NCI-H2081 treated with DMSO at 0.1 percent for 48 hours (cell line): ENCODE measurements at places on chromosomes 13 and 19.

DNA sequence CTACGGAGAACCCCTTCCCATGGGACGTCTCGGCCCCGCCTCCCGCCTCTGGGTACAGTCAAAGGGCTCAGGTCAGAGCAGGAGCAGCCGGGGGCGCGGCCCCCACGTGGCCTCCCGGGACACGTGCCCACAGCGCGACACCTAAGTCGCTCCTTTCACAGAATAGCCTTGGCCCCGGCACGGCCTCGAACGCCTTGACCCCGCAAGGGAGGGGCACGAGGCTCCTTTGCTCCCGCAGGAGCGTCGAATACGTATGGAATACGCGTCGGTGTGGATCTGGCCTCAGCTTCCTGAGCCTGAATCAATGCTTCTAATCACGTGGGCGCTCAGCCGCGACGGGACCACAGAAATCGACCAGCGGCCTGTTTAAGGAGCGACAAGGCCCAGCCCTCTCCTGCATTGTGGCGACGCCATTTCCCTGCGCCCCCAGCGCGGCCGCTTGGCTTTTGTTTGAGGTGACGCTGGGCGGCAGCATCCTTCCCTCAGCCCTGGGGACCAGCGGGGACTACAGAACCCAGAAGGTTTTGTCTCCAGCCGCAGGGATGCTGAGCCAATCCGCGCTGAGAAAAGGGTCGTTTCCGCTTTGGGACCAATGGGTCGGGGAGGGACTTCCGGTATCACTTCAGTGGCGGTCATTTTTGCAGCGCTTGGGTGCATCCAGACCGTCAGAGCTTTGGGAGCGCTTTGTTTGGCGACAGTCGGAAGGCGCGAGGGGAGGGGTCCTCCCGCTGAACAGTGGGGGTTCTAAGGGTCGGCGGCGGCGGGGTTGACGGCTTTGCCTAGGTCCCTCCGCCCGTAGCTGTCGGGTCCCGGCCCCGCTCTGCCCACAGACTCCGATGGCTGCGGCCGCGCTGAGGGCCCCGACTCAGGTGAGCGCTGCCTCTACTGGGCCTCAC lies at the start of gene ZIK1:
TSS of gene ZIK1 (plus strand) at position 625 of the 896 bp plus-strand sequence. CDS start at position 837, 212 bp downstream.
- DNase-seq: no peak

DNA sequence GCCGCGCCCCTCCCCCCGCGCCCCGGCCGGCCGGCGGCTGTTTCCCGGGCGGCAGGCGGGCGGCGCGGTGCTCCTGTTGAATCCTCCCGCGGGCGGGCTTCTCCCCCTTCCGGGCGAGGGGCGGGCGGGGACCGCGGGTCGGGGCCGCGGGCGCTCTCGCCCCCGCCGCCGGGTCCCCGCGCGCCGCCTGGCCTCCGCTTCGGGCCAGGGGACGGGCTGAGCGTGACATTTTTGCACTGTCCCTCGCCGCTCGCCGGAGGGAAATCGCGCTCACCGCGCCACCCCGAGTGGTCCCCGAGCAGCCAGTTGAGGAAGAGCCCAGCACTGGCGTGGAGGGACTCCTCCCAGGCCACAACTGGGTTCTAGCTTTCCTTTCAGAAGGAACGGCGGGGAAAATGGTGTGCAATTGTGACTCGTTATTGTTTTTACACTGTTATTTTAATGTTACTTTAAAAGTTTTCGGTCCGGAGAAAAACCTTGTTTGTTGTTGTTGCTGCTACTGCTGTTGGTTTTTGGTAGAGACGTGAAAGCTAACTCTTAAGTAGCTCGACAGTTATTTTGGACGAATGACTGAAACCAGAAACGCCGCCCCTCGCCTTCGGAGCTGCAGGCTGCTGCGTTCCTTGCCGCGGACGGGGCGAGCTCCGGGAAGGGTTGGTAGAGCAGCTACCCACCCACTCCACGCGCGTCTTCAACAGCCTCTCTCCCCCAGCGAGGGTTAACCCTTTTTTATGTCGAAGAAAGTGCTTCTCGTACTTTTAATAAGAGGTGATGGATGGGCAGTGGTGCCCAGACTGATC lies 959 bp downstream of the PDS5B start:
- no peak for DNase-seq

- no peak for DNase-seq
Observed at GRCh38 chr19:7926727-7927604, 1.0 kb upstream of the CTXN1 start.

DNA sequence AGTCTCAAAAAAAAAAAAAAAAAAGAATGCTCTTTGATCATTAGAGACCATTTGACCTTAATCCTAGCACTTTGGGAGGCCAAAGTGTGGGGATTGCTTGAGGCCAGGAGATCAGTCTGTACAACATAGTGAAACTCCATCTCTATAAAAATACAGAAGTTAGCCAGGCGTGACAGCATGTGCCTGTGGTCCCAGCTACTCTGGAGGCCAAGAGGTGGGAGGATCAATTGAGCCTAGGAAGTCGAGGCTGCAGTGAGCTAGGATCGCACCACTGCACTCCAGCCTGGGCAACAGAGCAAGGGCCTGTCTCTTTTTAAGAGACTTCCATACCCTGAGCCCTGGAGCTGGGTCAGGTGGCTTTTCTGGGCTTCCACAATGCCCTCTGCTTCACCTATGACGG lies 11.5 kb upstream of the COLGALT1 start:
- no peak for DNase-seq

DNA sequence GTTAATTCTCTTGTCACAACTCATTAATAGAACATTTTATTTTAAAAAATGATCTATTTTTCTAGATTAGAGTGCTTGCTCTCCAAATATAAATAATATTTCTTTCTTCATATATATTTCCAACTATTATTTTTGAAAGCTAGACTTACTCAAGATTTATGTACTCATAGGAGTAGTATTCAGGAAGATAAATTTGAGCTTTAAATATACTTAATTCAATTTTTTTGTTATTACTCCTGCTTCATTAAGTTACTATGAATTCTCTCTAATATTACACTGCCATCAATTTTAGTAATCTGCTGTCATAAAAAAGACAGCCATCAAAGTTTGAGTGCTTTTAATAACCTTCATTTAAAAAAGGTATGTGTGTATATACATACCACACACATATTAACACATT lies 161.9 kb upstream of the PCDH9 start:
- no peak for DNase-seq

DNA sequence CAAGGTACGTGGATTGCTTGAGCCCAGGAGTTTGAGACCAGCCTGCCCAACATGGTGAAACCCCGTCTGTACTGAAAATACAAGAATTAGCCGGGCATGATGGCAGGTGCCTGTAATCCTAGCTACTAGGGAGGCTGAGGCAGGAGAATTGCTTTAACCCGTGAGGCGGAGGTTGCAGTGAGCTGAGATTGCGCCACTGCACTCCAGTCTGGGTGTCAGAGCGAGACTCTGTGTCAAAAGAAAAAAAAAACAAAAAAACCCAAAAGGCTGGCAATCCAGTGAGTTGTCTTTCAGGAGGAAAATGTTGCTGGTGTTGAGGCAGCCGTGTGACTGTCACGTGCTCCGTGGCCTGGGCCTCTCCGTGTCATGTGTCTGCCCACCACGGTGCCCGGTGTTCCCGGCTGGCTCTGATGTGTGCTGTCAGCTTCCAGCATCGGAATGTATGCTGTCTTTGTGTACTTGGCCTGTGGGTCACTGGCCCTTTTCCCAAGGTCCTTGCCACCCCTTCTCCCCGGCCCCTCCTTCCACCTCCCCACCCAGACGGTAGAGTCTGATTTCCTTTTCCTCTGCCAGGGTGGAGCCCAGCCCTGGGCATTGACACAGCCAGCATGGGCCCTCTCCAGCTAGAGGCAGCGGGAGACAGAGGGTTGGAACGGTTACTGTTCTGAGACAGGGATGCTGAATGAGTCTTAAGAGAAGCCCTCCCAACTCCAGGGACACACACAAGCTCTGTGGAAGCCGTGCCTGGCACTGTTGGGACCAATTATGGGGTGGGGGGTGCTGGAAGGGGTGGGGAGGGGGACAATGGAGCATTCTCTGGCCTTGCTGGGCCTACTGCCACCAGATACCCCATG lies 7.2 kb upstream of the TUBB4A start:
- DNase-seq: no peak

GRCh38 chr13:36323951-36324566 lies 22.1 kb downstream of the SPART start:
- no peak for DNase-seq

DNA sequence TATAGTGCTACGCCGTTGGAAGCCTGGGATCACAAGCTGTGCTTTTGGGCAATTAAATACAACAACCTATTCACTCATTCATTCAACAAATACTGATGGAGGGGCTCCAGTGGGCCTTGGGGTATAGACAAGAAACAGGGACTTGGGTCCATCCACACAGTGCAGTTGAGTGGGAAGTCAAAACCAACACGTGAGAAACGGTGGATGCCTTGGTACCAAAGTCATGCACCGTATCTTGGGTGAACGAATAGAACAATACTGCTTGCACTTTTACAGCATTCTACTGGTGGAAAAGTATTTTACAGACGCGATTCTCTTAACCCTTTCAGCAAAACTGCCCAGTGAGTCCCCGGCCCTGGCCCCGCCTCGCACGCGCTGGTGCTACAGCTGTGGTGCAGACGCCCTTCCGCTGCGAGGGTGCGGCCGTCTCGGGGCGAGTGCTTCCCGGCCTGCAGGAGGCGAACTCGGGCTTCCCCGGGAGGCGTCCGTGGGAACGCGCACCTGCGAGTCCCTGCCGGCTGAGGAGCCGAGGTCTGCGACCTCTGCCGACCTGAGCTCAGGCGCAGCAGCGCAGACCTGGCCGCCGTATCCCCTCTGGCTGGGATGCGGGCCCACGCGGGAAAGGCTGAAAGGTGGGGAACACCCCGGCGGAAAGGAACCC lies 8.3 kb downstream of the TNFRSF19 start:
- DNase-seq: no peak

DNA sequence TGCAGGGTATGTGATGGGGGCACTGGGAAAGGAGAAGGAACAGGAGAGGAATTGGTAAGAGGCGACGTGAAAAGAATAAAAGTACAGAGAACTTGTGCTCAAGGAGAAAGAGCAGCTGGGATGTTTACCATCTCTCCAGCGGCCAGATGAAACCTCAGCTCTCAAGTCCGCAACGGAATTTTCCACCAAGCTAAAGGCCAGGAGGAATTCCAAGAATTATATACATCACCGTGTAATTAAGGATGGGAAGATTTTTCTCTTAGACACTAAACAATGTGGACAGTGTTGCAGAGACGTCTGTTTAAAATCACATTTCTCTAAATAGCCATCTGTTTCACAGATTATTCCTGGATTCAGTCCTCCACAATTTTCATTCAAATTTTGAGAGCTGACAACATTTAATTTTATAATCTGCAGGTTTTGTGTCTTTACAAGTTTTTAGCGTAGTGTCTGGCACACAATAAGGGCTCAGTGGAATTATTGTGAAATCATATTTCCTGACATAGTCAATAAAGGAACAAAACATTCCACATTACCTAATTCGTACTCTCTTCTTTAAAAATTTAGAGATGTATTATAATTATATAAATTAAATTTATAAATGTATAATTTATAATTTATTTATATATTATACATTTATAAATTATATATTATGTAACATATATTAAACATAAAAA lies 23.0 kb upstream of the USP29 start:
- DNase-seq: no peak

- DNase-seq: no peak
Observed at GRCh38 chr13:114136576-114136975, 4.2 kb upstream of the RASA3 start.

DNA sequence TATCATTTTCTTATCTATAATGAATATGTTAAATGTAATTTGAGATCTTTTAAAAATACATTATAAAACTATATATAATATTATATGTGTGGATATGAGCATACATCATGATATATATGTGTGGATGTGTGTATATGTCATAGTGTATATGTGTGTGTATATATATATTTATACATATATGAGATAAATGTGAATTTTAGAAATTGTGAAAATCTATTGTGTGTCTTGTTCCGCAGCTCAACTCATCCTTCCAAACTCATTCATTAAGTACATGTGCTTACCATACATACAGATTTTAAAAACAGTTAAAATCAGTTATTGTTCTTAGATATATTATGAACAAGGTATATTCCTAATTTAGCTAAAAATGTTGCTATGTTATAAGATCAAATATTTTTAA lies 435.2 kb upstream of the MIR17HG start:
- DNase-seq: no peak

DNA sequence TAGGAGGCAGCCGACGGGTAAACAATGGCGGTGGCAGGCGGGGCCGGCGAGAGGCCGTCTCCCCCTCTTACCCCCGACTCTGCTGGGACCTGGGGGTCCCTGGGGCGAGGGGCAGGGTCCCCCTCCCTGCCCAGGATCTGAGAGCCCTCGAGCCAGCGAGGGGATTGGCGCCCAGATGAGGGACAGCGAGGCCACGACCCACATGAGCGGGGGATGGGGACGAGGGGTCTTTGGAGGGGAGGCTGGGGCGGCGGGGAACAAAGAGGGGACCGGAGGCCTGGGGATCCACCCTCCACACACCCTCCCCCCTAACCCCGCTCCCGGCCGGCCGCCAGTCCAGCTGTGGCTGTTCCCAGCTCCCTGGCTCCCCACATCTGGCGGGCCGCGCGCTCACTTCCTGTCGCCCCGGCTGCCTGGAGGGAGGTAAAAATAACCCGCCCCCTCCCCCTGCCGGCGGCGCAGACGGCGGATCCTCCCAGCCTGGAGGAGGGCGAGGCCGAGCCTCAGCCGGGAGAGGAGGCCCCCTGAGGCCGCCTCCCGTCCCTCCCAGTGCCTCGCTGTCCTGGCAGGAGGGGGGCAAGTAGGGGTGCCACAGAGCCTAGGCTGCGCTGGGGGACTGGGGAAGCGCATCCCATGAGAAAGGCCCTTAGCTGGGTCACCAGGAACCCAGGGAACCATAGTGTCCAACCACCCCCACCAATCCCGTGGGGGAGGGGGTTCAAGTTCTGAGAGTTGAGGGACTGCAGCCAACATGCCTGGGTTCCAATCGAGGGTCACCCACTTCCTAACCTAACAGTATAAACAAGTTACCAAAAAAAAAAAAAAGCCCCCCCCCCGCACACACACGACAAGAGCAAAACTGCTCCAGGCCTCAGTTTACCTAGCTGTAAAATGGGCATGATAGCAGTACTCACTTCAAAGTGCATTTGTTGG lies 29.3 kb upstream of the NANOS3 start:
- DNase-seq: no peak

GRCh38 chr19:30271816-30272215 lies 100.4 kb upstream of the ZNF536 start:
- no peak for DNase-seq

- DNase-seq: no peak
Observed at GRCh38 chr19:43765109-43765876, 10.5 kb upstream of the SMG9 start.

GRCh38 chr19:720345-721160 lies 11.8 kb downstream of the PALM start:
- DNase-seq: no peak

GRCh38 chr13:102697264-102697663 lies 2.4 kb upstream of the METTL21C start:
- DNase-seq: no peak

DNA sequence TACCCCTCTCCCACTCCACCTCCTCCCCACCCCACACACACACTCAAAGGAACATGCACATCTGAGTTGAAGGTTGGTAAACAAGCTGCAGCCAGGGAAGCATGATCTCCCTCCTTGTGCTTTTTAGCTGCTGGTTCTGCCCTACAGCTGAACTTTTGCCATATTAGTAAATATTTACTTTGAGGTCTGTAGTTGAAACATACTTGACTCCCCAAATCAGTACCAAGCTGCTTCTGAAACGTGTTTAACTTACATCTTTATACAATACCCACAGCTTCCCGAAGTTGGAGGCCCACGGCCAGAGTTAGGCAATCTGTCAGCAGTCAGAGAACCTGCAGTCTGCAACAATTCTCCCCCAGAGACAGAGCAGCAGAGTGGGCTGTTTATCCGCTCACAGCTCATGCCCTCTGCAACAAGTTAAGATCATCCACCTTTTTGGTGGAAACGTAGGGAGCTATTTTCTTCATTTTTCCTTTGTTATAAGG lies 1.5 kb upstream of the PCDH20 start:
- no peak for DNase-seq

GRCh38 chr19:10655457-10656312 lies 1.5 kb downstream of the ILF3 start:
- DNase-seq: no peak
